Activated CD8-positive, alpha-beta memory T cell treated with anti-CD3 and anti-CD28 coated beads, Interleukin-2, amount 10 ng/mL, durations not matched to agents 7 days and 5 days (primary cell): ENCODE measurements at places on chromosomes 3 and 15. TPM values are rescaled to one million over a fixed set of nuclear protein-coding genes. Genes with fewer than 3 reads are reported as not detected.

DNA sequence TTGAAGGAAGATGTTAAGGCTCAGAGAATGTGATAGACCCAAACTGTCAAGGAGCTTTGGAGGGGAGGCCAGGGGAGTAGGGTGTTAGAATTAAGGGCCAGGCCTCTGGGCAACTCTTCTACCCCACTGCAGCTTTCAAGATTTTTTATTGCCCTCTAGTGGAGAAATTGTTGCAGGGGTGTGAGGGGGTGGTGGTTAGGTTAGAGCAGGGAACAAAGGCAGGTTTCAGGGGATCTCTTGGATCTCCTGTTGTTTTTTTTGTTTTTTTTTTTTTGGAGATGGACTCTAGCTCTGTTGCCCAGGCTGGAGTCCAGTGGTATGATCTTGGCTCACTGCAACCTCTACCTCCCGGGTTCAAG, 1.4 kb upstream of the SEC13 start:
- DNase-seq, result no peak
- no peak overlapping the region for H3K4me3 ChIP-seq
- no peaks in the 10 kb centered on the region for H3K36me3 ChIP-seq
- H3K27me3 ChIP-seq, result peaks cover 17% of the 10 kb centered on the region

Gene GOLGA6A
- total RNA-seq, result not detected

Gene MAGEL2
- total RNA-seq, result not detected

GRCh38 chr3:2861120-2861519, 249.1 kb downstream of the IL5RA start:
- H3K4me1 ChIP-seq, result peaks cover 2% of the 10 kb centered on the region
- no peaks in the 10 kb centered on the region for H3K36me3 ChIP-seq
- no peaks in the 10 kb centered on the region for H3K27me3 ChIP-seq
- no peak overlapping the region for H3K4me3 ChIP-seq
- no peak overlapping the region for H3K27ac ChIP-seq

DNA sequence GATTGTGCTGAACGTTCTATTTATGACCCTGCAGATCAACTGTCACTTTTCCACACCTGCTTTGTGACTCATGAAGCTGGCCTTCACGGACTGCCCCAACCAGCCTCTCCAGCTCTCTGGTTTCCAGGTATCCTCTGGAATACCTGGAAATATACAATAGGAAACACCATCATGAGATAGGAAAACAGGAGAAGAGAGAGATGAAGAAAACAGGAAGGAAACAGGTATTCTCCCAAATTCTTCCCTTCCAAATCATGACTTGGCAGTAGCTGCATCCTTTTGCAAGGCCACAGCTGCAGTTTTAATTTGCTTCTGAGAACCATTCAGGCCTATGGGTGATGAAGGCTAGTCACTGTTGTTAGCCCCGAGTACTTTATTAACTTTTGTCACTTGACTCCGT, 909.1 kb downstream of the EPHA3 start:
- no peak for DNase-seq
- no peak overlapping the region for H3K27ac ChIP-seq
- no peaks in the 10 kb centered on the region for H3K36me3 ChIP-seq
- no peaks in the 10 kb centered on the region for H3K4me1 ChIP-seq
- H3K4me3 ChIP-seq, result no peak overlapping the region
- H3K27me3 ChIP-seq, result no peaks in the 10 kb centered on the region

Gene ST3GAL6
- total RNA-seq, result 0.12 TPM

DNA sequence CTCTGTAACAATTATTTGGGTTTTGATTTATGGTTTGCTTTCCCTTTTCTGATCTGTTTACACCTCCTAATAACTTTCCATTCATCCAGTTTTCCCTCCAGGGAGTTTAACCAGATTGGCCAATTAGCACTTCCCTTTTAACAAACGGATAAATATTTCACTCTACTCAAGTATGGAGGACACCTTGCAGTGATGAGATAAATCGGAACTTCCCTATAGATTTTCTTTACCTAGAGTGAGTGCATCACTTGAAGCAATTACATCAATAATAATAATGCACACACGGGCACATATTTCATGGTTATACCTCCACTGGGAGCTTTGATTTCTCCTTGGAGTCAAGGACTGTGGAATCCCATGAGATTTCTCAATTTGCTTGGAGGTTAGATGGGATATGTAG, 239.1 kb upstream of the CFAP20DC start:
- H3K27me3 ChIP-seq, result no peaks in the 10 kb centered on the region
- H3K4me3 ChIP-seq, result no peak overlapping the region
- H3K4me1 ChIP-seq, result peaks cover 33% of the 10 kb centered on the region
- no peak for DNase-seq
- H3K36me3 ChIP-seq, result peaks cover 14% of the 10 kb centered on the region

Gene LRRC2
- not detected for total RNA-seq

- no peaks in the 10 kb centered on the region for H3K4me1 ChIP-seq
- no peak overlapping the region for H3K27ac ChIP-seq
- DNase-seq, result no peak
These were observed 61.1 kb upstream of the GATA2 start for GRCh38 chr3:128554100-128554464.

DNA sequence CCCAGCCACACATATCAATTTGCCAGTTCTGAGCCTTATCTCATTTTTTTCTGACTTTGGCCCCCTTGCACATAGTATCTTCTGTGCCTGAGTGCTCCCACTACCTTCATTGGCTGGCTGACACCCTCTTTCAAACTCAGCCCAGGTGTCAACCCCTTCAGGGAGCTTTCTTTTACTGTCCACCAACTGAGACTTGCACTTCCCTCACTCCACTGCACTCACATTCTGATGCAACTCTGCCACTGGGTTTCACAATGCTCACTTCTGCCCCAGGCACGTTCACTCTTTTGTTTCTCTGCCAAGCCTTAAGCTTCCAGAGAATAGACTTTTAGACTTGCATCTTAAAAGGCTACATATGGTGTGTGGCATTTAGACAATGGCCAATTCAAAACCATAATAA, 101.5 kb upstream of the CBLB start:
- H3K4me3 ChIP-seq, result no peak overlapping the region
- no peaks in the 10 kb centered on the region for H3K4me1 ChIP-seq
- DNase-seq, result no peak

DNA sequence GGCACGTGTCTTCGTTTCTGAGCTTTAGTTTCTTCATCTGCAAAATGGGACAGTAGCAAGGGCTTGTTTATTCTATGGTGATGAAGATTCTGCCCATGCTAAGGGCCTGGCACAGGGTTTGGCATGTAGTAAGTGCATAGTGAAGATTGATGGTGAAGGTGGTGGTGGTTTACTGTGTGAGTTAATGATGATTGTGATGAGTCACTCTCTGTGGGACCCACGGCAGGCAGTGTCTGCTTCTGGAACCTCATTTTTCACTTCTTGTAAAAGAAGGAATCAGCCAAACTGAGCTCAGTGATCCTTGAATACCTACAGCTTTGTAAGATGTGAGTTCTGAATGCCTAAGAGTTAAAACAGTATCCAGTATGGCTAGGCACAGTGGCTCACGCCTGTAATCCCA, 86.2 kb upstream of the LRTM1 start:
- H3K4me1 ChIP-seq, result no peaks in the 10 kb centered on the region
- no peak for DNase-seq
- no peak overlapping the region for H3K4me3 ChIP-seq
- H3K27ac ChIP-seq, result no peak overlapping the region
- no peaks in the 10 kb centered on the region for H3K27me3 ChIP-seq

DNA sequence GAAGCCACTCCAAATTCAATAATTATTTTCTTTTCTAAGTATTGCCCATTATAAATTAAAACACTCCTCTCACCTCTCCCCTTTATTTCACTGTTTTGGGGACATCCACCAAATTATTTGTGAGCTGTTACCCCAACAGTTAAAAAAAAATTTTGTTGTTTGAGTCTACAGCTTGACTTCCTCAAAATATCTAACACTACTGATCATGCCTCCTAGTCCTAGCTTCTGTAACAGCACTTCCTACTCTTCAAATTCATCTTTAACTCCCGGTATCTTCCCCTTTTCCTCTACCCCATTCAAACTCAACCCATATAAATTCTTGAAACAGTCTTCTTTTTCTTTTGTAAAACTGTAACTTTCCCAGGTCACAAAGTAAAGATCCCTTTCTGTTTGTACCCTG, 15.9 kb downstream of the PARL start:
- no peaks in the 10 kb centered on the region for H3K27me3 ChIP-seq
- peaks cover 14% of the 10 kb centered on the region for H3K4me1 ChIP-seq
- H3K27ac ChIP-seq, result no peak overlapping the region
- no peak for DNase-seq
- no peak overlapping the region for H3K4me3 ChIP-seq
